ENCODE measurements at places on chromosomes 4 and X.

DNA sequence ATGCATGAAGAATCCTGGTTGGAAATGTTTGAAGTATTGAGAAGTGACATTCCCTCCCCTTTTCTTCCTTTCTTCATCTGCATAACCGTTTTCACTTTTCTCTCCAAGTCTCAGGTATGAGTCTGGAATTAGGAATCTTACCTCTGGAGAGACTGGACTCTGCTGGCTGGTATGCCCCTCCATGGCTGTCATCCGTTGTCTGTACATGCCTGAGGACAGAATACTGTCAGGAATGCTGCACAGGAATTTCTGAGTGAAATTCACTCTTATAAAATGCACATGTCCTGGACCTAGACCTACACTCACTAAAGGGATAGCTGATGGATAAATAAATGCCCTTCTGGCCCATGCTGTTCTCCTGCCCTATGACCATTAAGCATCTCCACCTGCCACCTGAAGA, 179.5 kb downstream of the MSN start:
- peak; percentile 40 for DNase-seq

DNA sequence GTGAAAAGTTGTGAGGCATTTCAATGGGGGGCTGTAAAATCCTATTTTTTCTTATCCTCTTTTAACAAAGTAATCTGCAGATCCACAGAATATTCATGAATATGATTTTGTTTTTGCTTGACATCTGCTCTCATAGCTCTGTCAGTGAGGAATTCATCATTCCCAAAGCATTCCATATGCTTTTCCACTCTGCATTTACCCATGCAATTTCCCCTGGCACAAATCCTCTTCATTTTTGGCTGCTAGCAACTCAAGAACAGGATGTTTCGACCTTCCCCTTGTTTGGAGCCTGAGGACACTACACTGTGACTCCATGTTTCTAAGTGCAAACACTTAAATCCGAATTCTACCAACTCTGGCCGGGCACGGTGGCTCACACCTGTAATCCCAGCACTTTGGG, 48.5 kb downstream of the KLHL15 start:
- DNase-seq, result no peak

- DNase-seq, result no peak
Observed at GRCh38 chr4:98861100-98861884, 67.6 kb downstream of the EIF4E start.

GRCh38 chrX:111007238-111007637, 88.8 kb upstream of the PAK3 start:
- no peak for DNase-seq

DNA sequence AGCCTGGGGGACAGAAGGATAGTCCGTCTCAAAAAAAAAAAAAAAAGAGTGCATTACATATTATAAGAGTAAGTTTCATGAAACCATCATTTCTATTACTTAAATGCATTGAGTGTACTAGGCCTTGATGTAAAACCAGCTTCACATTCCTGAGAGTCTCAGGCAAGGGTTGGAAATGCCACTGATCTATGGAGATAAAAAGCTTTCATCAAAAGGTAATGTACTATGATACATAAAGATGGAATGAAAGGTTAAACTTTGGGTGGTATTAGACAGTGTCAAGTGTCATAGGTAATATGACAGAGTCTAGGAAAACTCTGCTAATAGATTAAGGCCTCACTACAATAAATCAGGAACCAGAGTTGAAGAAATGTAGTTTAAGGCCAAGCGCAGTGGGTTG, 7.4 kb downstream of the CFAP97 start:
- no peak for DNase-seq

DNA sequence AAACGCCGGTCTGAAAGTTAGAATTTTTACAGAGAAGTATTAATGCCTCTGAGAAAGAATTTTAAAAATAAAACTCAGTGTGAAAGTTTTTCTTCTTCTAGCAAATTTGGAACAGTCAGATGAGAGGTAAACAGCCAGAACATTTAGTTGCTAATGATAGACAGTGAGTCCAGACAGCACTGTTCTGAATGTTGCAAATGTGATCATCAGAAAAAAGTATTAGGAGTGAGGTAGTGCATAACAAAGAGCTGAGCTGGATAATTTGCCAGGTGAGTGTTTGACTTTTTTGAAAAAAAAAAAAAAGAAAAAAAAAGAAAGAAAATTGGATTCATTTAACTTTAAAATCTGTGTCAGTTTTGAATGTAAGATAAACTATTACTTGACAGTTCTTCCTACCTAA, 42.0 kb upstream of the GRPR start:
- no peak for DNase-seq

- DNase-seq, result peak; percentile 77
Observed at GRCh38 chr4:109979920-109980717, 67.4 kb downstream of the EGF start.

GRCh38 chr4:78247536-78248285, 190.6 kb downstream of the FRAS1 start:
- peak; percentile 69 for DNase-seq

Measured in epithelial cell of esophagus (primary cell).